ENCODE measurements at places on chromosomes 16 and 17.

- DNase-seq, result no peak
Observed at GRCh38 chr17:59289981-59290301, 41.5 kb upstream of the YPEL2 start.

- DNase-seq, result no peak
Observed at GRCh38 chr17:42361781-42362186, 26.5 kb downstream of the STAT3 start.

DNA sequence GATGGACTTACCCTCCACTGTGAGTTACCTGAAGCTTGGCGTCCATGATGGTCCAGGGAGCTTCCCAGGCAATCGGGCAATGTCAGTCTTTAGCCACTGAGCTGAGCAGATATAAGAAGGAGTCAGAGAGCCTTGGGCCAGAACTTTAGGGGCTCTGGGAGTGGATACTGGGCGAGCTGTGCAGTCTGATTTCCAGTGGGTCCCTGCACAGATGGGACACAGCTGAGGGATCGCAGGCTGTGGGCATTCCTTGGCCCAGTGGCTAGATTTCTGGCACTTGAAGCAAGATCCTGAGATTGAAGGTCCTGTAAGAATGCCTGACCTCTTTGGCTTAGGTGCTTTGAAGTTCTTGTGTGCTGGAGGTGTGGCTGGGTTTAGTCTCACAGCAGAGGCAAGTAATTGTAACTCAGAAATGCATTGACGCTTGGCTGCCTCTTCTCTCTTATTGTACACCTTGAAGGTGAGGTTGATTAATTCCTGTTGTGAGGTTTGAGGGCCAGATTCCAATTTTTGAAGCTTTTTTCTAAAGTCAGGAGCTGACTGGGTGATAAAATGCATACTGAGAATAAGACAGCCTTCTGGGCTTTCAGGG lies 2283.8 kb downstream of the TP53TG3F start:
- no peak for DNase-seq

DNA sequence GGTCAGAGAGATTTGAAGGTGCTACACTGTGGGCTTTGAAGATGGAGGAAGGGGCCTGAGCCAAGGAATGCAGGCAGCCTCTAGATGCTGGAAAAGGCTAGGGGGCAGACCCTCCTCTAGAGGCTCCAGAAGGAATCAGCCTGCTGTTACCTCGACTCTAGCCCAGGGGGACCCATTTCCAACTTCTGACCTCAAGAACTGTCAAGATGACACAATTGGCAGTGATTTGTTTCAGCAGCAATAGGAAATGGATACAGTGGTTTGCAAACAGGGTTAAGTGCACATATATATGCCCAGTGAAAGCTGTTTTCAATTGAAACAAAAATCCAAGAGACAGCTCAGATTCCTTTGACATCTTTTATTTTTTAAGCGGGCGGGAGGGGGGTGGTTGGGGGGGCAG lies 3.7 kb upstream of the ZDHHC1 start:
- no peak for DNase-seq

DNA sequence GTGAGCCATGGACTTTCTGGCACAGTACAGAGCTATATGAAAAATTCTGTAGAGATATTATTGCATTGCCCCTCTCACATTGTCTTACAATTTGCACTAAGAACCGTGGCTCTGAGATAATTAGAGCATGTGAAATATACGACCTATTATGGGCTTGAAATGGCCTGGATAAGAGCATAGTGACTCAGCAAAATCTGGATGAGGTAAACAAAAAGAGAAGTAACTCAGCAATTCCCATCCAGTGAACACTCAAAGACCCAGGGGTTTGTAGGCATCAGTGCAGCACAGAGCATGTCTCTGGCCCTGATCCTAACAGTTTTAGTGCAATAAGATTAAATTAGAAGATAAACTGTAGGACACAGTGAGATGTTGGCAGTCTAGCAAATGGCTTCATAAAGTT lies 317.2 kb upstream of the MYOCD start:
- no peak for DNase-seq

DNA sequence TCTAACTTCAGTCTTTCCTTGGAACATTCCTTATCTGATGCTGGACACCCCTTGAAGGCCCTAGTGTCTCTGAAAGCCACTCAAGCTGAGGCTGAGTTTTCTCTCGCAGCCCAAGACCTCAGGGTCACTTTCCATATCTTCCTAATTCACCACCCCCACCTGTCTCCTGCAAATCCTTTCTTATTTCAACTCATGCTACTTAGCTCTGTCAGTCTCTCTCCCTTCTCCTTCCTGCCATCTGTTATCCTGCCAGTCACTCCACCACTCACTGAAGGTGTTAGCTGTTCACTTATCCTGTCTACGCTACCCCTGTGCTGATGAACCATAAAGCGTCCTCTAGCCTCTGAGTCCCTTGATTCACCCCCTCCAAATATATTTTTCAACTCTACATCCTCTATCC lies 143.9 kb upstream of the SHISA6 start:
- DNase-seq, result no peak

All from NCI-H748 treated with DMSO at 0.1 percent for 48 hours (cell line).